LNCaP clone FGC (cell line): ENCODE measurements at places on chromosomes 6 and 20.

- no peak for DNase-seq
Measured at GRCh38 chr20:64222291-64222735, 33.2 kb upstream of the PCMTD2 start.

DNA sequence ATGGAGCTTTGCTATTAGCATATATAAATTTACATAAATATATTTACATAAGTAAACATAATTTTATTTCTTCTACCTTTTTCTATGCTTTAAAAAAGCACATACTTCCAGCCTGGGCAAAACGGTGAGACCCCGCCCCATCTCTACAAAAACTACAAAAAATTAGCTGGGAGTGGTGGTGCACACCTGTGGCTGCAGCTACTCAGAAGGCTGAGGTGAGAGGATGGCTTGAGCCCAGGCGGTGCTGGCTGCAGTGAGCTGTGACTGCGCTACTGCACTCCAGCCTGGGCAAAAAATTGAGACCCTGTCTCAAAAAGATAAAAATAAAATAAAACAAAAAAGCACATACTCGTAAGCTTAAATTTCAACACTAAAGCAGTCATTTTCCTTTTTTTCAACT lies 30.3 kb downstream of the ELOVL5 start:
- DNase-seq: no peak

DNA sequence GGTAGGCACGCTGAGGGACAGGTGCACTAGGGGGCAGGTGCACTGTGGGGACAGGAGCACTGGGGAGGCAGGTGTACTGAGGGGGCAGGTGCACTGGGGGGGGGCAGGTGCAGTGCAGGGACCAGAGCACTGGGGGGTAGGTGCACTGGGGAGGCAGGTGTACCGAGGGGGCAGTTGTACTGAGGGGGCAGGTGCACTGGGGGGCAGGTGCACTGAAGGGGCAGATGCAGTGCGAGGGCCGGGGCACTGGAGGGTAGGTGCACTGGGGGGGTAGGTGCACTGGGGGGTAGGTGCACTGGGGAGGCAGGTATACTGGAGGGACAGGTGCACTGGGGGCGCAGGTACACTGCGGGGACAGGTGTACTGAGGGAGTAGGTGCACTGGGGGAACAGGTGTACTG lies 39.5 kb downstream of the DAAM2 start:
- no peak for DNase-seq

GRCh38 chr6:39822846-39823815 lies 31.0 kb downstream of the DAAM2 start:
- DNase-seq: no peak

DNA sequence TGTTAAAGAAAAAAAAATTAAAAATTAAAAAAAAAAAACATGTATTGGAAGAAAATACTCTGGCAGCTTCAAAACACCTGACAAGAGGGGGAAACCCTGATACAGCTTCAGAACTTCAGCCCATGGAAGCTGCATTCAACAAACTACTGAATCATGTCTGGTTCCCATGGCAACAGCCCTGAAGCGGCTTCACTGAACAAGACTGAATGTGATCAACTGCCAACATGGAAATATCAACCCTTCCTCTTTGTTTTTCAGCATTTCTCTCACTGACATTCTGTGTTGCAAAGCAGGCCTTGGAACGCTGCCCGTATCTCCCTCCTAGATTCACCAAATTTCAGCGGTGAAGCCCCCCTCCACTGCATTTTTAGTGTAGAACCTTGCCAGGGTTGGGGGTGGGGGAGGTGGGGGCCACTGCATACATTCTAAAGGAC lies 91.3 kb upstream of the SHLD1 start:
- DNase-seq: no peak

DNA sequence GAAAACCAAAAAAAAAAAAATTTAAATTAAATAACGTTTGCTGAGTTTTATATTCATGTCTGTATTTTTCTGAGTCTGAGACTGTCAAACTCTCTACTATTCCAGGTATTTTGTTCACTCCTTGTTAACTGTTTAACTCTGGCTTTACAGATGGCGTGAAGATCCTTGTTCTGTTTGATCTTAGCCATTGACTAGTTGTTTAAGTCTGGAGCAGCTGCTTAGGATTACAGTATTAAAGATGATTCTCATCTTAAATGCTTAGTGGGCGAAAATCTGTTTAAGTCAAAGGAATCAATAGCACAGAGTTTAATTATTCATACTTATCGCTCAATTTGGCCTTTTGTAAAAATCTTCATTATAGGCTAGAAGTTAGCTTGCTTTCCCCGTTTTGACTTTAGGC lies 2.4 kb downstream of the PHACTR2 start:
- no peak for DNase-seq
